ENCODE measurements at places on chromosomes 1 and 21. TPM values are rescaled to one million over a fixed set of nuclear protein-coding genes. Genes with fewer than 3 reads are reported as not detected.

- no peaks in the 10 kb centered on the region for H3K36me3 ChIP-seq
- H3K27me3 ChIP-seq, result peaks cover 49% of the 10 kb centered on the region
- no peak overlapping the region for H3K27ac ChIP-seq
- H3K4me1 ChIP-seq, result peaks cover 12% of the 10 kb centered on the region
- DNase-seq, result no peak
Observed at GRCh38 chr21:42307106-42307505, 8.1 kb downstream of the TFF3 start.

The C1orf141 gene
- not detected for total RNA-seq

- DNase-seq, result no peak
- peaks cover 30% of the 10 kb centered on the region for H3K4me1 ChIP-seq
- peak overlapping the region; percentile 76 for H3K27ac ChIP-seq
- H3K4me3 ChIP-seq, result no peak overlapping the region
- no peaks in the 10 kb centered on the region for H3K27me3 ChIP-seq
- no peaks in the 10 kb centered on the region for H3K36me3 ChIP-seq
Observed at GRCh38 chr1:3539707-3540425, 71.4 kb downstream of the MEGF6 start.

GRCh38 chr1:115338457-115338820 lies 390 bp upstream of the NGF start:
- H3K4me1 ChIP-seq, result peaks cover 71% of the 10 kb centered on the region
- DNase-seq, result no peak
- peak overlapping the region; percentile 81 for H3K4me3 ChIP-seq
- H3K36me3 ChIP-seq, result no peaks in the 10 kb centered on the region
- peak overlapping the region; percentile 88 for H3K27ac ChIP-seq

GRCh38 chr1:114015075-114015474 lies 35.8 kb downstream of the OLFML3 start:
- no peaks in the 10 kb centered on the region for H3K36me3 ChIP-seq
- DNase-seq, result no peak
- H3K4me3 ChIP-seq, result no peak overlapping the region
- H3K27ac ChIP-seq, result no peak overlapping the region
- H3K4me1 ChIP-seq, result no peaks in the 10 kb centered on the region

The PEX19 gene
- 97.6 TPM for total RNA-seq

- no peaks in the 10 kb centered on the region for H3K4me1 ChIP-seq
- H3K27me3 ChIP-seq, result peaks cover 4% of the 10 kb centered on the region
- DNase-seq, result no peak
- H3K36me3 ChIP-seq, result no peaks in the 10 kb centered on the region
Observed at GRCh38 chr1:154541231-154541630, 17.2 kb downstream of the UBE2Q1 start.

DNA sequence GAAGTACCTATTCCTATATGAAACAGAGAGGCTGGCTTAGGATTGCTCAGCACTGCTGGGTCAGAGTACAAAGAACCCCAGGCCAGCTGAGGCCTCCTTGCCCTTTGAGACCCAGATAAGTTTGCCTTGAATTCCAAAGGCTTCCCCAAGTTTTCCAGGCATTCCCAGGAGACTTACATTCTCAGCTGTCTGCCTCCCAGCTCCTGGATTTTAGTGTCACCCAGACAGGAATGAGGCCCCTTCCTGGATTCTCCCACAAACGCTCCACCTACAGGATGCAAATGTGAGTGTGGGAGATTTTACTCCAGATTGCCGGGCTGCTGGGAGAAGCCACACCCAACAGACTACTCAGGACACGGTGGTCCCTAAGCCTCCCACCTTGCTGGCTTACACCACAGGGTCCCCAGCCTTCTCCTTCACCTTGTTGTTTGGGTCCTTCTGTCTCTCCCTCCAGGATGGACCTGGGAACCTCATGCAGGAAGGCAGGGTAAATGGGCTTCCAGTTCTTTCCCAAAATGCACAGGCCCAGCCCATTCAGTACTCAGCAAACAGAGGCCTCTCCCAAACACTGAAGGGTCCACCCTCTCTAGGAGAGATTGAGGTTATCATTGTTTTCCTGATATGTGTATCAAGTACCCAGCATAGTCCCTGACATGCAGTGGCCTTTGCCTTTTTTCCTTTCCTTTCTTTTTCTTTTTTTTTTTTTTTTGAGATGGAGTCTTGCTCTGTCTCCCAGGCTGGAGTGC lies 10.6 kb downstream of the RHBG start:
- H3K4me3 ChIP-seq, result no peak overlapping the region
- H3K27me3 ChIP-seq, result peaks cover 12% of the 10 kb centered on the region
- no peak overlapping the region for H3K27ac ChIP-seq
- no peaks in the 10 kb centered on the region for H3K4me1 ChIP-seq
- DNase-seq, result no peak

- H3K4me1 ChIP-seq, result peaks cover 2% of the 10 kb centered on the region
- peaks cover 85% of the 10 kb centered on the region for H3K27me3 ChIP-seq
- H3K27ac ChIP-seq, result no peak overlapping the region
- H3K4me3 ChIP-seq, result no peak overlapping the region
Observed at GRCh38 chr1:4773226-4773625, 118.8 kb downstream of the AJAP1 start.

The FBXO44 gene
- total RNA-seq, result 20.2 TPM

The ADAMTS1 gene
- 56.7 TPM for total RNA-seq

The OR10J1 gene
- total RNA-seq, result not detected

DNA sequence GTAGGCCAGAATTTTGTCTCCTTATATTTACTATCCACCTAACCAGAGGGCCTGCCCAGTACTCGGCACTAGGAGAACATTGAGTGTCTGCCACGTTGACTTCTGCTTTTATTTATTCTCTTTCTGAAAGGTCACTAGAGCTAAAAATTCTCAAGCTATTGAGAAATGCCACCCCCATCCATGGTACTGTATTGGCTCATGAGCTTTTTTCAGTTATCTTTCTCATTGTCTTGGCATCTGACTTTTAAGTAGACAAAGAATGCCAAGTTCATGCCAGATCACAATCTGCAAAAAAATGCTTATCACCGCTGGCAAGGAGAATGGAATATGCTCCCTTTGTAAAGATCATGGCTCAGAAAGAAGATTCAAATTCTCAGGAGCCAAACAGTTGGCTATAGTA lies 49.8 kb upstream of the MROH9 start:
- no peak overlapping the region for H3K27ac ChIP-seq
- H3K36me3 ChIP-seq, result no peaks in the 10 kb centered on the region
- H3K4me3 ChIP-seq, result no peak overlapping the region
- peaks cover 6% of the 10 kb centered on the region for H3K4me1 ChIP-seq
- H3K27me3 ChIP-seq, result no peaks in the 10 kb centered on the region
- no peak for DNase-seq

DNA sequence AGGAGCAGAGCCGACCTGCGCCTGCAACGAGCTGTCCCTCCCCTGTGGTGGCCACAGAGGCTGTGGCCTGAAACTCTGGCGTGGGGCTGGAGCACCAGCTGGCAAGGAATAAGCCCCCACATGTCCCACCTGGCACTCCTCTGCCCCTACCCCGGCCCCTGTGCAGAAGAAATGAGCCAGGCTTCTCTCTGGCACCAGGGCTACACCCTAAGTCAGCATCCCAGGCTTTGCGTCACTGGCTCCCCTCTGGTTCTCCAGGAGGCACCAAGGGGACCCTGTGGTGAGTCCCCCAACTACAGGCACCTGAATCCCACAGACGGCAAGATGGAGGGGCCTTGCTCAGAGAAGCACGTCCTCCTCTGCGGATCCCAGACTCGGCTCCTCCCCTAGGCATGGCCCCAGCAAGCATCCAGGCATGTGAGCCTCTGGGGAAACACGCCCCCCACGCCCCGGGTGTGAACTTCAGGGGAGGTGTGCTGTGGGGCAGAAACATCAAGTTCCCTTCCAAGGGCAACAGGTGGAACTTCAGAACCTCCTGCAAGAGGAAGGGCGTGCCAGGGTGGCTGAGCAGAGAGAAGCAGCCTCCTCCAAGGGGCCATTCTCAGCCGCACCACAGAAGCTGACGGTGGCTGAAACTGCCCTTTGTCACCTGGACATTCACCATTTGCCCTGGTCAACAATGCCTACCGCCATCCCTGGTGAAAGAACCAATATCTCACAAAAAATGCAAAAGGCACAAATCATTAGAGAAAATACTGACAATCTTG lies 2.9 kb downstream of the KRTAP10-7 start:
- H3K27ac ChIP-seq, result no peak overlapping the region
- H3K4me1 ChIP-seq, result no peaks in the 10 kb centered on the region
- peaks cover 52% of the 10 kb centered on the region for H3K27me3 ChIP-seq
- DNase-seq, result no peak

The VWA5B1 gene
- total RNA-seq, result 0.16 TPM

DNA sequence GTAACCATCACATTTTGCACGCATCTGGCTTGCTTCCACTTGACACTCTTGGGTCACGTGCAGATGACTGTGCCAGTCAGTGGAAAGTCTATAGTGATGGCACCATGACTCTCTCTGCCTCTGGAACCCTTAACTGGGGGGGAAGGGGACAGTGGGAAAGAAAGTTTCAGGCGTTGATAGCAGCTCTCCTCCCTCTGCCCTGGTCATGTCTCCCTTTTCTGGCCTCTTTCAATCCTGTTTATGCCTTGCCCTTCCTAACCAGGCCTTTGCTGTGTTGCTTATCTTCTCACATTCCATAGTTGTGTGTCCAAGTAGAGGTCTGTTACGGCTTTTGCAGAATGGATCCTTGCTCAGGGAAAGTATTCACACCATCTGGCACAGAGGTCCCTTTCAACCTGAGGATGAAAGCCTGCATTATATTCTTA lies 93.5 kb downstream of the NRDC start:
- no peaks in the 10 kb centered on the region for H3K27me3 ChIP-seq
- H3K4me3 ChIP-seq, result no peak overlapping the region
- peaks cover 24% of the 10 kb centered on the region for H3K4me1 ChIP-seq
- H3K36me3 ChIP-seq, result peaks cover 100% of the 10 kb centered on the region
- H3K27ac ChIP-seq, result peak overlapping the region; percentile 56
